ENCODE measurements at places on chromosomes 11 and 22.

DNA sequence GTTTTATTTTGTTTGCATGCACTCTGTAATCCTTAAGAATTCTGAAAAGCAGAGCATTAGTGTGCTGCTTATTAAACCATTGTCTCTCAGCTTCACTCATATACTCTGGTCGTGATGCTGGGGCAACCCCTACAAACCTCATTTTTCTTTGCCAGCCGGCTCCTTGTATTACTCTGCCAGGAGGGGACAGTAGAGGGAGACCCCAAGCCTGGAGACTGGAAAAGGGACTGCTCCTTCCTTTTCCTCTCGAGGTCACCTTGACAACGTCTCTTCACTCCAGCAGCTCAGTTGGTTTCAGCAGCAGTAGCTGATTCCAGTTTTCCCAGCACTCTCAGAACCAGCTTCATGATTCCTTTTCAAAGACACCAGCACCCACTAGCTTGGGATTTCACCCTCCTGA is 2.8 kb upstream of the JHY start:
- DNase-seq, result no peak

GRCh38 chr11:13358596-13359270 is 81.1 kb downstream of the BMAL1 start:
- DNase-seq, result no peak

- DNase-seq, result no peak
These were observed 32.2 kb upstream of the HMOX1 start for GRCh38 chr22:35348703-35349102.

- peak; percentile 22 for DNase-seq
These were observed 10.2 kb upstream of the LDHA start for GRCh38 chr11:18384157-18384641.

DNA sequence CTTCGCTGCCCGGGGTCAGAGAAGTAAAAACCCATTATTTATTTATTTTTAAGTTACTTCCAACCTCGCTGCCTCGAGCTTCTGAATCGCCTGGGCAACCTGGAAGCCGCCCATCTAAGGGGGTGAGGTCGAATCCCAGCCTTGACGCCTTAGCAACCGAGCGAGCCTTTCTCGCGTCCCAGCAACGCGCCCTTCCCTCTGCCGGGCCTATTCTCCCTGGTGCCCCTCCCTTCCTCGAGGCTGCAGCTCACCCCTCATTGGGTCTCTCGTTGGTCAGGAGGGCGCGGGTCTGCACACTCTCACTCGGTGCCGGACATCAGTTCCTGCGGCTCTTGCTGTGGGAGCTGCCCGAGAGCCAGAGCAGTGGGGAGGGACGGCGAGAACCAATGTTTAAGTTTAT is at the start of gene CCDC81:
Gene CCDC81 (plus strand): TSS at position 302 of the 400 bp plus-strand sequence. CDS start 277 bp downstream, outside the sequence.
- no peak for DNase-seq

GRCh38 chr11:66880496-66881450 is 23.9 kb downstream of the LRFN4 start:
- peak; percentile 90 for DNase-seq

DNA sequence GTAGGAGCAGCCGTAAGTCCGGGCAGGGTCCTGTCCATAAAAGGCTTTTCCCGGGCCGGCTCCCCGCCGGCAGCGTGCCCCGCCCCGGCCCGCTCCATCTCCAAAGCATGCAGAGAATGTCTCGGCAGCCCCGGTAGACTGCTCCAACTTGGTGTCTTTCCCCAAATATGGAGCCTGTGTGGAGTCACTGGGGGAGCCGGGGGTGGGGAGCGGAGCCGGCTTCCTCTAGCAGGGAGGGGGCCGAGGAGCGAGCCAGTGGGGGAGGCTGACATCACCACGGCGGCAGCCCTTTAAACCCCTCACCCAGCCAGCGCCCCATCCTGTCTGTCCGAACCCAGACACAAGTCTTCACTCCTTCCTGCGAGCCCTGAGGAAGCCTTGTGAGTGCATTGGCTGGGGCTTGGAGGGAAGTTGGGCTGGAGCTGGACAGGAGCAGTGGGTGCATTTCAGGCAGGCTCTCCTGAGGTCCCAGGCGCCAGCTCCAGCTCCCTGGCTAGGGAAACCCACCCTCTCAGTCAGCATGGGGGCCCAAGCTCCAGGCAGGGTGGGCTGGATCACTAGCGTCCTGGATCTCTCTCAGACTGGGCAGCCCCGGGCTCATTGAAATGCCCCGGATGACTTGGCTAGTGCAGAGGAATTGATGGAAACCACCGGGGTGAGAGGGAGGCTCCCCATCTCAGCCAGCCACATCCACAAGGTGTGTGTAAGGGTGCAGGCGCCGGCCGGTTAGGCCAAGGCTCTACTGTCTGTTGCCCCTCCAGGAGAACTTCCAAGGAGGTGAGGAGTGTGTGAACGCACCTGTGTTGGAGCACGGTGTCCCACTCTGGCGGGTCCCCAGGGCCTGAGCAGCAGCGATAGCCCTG is at the start of gene TAGLN:
Gene TAGLN (plus strand): TSS at position 318 of the 863 bp plus-strand sequence. CDS start 3,644 bp downstream, outside the sequence.
- no peak for DNase-seq

DNA sequence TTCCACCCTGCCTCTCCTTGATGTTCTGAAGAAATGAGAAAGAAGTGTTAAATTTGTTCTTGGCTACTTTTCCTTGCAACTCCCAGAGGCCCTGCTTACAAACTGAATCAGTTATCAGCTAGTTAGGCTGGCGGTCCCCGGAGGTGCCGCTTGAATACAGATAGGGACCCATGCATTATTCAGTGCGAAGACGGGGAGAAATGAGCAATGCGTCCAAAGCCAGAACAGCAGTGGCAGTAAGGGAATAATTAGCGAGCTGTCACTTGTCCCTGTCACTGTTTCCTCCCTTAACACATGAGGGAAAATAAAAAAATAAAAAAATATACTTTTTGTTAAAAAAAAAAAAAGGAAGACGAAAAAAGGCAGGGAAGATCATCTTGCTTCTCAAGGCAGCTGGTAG is 528.1 kb downstream of the MN1 start:
- no peak for DNase-seq

GRCh38 chr22:22712666-22713365 is 68.4 kb downstream of the GGTLC2 start:
- DNase-seq, result no peak

DNA sequence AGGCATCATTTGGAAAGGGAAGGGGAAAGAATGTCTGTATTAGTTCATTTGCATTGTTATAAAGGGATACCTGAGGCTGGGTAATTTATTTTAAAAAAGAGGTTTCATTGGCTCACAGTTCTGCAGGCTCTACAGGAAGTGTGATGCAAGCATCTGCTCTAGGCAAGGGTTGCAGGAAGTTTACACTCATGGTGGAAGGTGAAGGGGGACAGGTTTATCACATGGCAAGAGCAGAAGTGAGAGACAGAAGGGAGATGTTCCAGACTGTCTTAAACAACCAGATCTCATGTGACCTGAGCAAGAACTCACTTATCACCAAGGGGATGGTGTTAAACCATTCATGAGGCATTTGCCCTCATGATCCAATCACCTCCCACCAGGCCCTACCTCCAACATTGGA is 90.6 kb downstream of the CCDC83 start:
- DNase-seq, result no peak

DNA sequence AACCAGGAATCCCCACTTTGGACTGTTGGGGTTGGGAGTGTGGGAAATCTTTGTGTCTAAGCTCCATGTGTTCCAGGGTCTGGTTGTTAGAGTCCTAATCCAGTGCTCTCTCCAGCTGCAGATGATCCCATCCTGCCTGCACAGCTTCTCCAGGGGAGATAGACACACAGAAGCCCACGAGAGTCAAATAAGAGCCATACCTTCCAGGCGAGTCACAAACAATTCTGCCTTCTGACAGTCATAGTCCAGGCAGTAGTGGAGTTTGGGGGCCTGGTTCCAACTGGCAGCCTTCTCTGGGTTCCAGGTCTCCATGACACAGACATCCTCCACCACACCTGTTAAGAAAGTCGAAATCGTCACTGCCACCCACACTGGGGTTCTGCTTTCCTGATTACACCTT is 32.1 kb downstream of the SYT13 start:
- DNase-seq, result no peak

DNA sequence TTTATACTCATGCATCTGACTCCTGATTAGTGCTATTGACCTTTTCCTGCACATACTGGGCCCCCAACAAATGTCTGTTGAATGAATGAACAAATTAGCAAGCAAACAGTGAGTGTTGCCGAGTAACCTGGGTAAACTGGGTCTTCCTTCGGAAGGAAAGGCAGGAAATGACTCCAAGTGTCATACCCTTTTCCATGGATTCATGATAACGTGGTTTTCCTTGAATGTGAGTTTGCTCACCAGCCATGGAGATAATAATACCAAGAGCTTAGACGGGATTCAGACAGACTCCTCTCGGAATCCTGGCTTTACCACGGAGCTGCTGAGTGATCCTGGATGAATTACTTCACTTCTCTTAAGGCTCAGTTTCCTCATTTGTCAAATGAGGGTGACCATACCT is 16.7 kb downstream of the TECTA start:
- no peak for DNase-seq

GRCh38 chr11:95711162-95711944 is 78.2 kb downstream of the FAM76B start:
- DNase-seq, result no peak

Measured in NCI-H2029 (cell line).